ENCODE measurements at places on chromosomes 7 and 10.
A peak's percentile ranks its signal among the peaks of the same experiment; 100 is the strongest.

GRCh38 chr7:127885843-127886242 lies 145.4 kb downstream of the LRRC4 start:
- DNase-seq = no peak

- no peak for DNase-seq
Observed at GRCh38 chr7:26681819-26682418, 182.5 kb downstream of the SKAP2 start.

GRCh38 chr10:60570896-60571295 lies 181.2 kb upstream of the ANK3 start:
- DNase-seq = no peak

GRCh38 chr7:1447551-1448244 lies 11.6 kb downstream of the MICALL2 start:
- DNase-seq = no peak

GRCh38 chr7:2497500-2498336 lies 21.5 kb upstream of the GRIFIN start:
- no peak for DNase-seq

GRCh38 chr10:70518695-70519094 lies 40.1 kb downstream of the PALD1 start:
- peak; percentile 10 for DNase-seq
